ENCODE measurements at places on chromosomes 2 and 18.

GRCh38 chr2:120294008-120294340, 41.3 kb downstream of the RALB start:
- no peak for DNase-seq
- no peak overlapping the region for H3K4me3 ChIP-seq
- peaks cover 3% of the 10 kb centered on the region for H3K36me3 ChIP-seq
- H3K27ac ChIP-seq: no peak overlapping the region

- H3K4me1 ChIP-seq: peaks cover 10% of the 10 kb centered on the region
- H3K4me3 ChIP-seq: no peak overlapping the region
- H3K27ac ChIP-seq: no peak overlapping the region
- H3K36me3 ChIP-seq: no peaks in the 10 kb centered on the region
Observed at GRCh38 chr2:127531221-127531648, 4.2 kb upstream of the MYO7B start.

DNA sequence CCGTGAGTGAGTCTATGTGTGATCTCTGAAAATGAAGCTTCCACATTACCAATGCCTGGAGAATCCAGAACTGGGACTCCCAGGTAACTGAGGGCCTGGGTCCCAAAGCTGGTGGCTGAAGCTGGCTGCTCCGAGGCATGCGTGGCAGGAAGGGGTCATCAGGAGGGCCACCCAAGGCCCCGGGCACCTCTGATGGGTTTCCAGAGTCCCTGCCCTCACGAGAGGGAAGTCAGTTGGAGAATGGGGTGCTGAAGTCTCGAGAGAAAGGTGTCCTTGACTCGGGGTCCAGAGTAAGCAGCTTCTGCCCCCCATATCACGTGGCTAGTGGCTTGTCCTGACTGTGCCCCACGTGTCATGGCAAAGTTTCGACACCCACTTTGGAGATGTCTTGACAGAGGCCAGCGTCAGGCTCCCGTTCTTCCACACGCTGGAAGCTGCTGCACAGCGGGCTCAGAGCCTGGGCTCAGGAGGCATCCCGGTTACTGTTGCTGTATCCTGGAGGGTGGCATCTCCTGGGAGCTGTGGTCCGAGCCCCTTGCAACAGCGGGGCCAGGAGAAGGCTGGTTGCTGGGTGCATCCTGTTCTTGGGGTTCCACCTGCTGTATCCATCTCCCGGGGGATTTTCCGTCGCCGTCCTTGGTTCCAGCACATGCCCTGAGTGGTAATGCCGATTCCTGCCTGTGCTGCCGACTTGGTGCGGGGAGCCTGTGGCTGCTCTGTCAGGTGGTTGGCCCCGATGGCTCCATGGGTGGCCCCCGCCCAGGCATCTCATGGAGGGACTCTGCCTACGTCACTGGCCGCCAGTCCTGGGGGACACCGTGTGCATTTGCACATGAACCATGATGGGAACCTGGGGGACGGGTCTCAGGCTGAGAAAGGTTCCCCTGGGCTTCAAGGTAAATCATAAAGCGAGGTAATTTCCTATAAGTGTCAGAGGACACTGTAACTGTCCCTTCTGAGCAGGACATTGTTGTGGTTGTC, 183.3 kb upstream of the HDAC4 start:
- H3K4me3 ChIP-seq: no peak overlapping the region
- DNase-seq: no peak
- H3K27me3 ChIP-seq: no peaks in the 10 kb centered on the region
- H3K36me3 ChIP-seq: no peaks in the 10 kb centered on the region
- H3K27ac ChIP-seq: no peak overlapping the region

DNA sequence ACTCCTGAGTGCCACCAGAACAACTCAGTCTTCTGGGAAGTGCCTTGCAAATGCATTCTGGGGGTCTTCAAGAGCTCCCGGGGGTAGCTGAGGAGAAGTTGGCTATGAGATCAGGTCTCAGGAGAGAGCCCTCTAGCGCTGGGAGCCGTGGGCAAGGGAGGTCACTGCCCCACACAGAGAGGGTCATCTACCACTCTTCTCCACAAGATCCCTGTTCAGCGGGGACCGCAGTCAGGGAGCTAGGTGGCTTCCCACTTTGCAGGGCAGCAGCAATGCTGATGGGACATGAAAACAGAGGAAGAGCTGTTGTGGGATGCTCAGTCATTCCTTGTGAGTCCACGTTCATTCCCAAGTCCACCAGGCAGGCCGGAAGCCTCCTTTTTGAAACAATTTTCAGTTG, 66.6 kb downstream of the ACKR3 start:
- H3K27ac ChIP-seq: no peak overlapping the region
- DNase-seq: no peak
- H3K27me3 ChIP-seq: peaks cover 3% of the 10 kb centered on the region

DNA sequence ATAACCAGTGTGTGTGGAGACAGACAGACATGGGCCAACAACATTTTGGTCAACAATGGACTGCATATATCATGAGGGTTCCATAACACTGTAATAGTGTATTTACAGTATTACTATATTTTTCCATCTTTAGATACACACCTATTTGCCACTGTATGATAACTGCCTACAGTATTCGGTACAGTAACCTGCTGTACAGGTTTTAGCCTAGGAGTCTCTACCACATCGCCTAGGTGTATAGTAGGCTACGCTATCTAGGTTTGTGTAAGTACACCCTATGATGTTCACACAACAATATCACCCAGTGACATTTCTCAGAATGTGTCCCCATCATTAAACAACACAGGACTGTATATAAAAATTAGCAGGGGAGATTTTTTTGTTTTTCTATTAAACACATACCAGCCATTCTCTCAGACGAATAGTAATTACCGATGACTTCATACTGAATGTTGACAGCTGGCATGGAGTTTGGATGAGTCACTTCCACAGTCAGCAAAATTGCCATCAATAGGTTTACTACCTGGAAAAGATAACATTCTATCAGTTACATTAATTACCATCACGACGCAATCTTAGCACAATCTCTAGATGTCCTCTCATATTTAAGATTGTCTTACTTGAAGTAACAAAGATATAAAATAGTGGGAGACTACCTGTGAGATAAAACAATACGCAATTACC, 10.8 kb downstream of the LAPTM4A start:
- no peak overlapping the region for H3K27ac ChIP-seq
- H3K27me3 ChIP-seq: no peaks in the 10 kb centered on the region
- H3K36me3 ChIP-seq: peaks cover 7% of the 10 kb centered on the region
- H3K4me1 ChIP-seq: no peaks in the 10 kb centered on the region
- no peak overlapping the region for H3K4me3 ChIP-seq

DNA sequence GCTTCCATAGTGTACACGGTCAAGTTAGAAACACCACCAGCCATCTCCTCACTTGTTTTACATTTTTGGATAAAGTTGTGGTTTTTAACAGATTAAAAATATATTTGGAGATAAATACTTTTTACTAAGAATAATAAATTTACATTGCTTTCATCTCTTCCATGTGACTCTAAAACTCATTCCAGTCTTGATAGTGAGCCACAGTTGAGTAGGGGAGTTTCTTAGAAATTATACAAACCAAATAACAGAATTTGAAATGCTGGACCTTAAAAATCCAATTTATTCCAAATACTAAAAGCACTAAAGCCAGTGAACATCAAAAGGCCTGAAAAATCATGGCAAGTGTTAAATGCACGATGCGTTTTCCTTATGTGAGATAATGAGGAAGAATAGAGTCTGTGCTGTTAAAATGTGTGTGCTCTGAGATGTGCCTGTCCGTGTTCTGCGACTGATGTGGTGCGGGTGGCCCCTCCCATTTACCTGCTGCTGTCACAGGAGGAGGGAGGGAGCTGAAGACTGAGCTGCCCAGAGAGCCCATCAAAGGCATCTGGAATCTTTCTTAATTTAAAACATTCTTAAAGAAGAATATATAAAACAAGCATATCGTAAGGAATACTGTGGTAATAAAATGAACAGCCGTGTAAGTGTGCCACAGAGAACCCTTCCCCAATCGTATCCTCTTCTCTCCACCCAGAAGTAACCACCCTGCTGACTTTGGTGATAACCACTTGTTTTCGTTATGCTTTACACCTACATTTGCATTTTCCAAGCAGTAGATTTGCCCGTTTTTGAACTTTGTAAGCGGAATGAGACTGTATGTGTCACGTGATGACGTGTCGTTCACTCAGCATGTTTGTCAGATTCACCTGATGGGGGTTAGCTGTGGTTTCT, 57.0 kb upstream of the TXNDC2 start:
- H3K4me3 ChIP-seq: no peak overlapping the region
- no peaks in the 10 kb centered on the region for H3K36me3 ChIP-seq
- DNase-seq: no peak

GRCh38 chr2:28620291-28620793, 124.5 kb downstream of the PLB1 start:
- H3K4me3 ChIP-seq: no peak overlapping the region
- H3K4me1 ChIP-seq: peaks cover 7% of the 10 kb centered on the region
- no peaks in the 10 kb centered on the region for H3K27me3 ChIP-seq

- H3K27me3 ChIP-seq: no peaks in the 10 kb centered on the region
- no peak for DNase-seq
- H3K4me3 ChIP-seq: no peak overlapping the region
- H3K4me1 ChIP-seq: no peaks in the 10 kb centered on the region
- H3K27ac ChIP-seq: no peak overlapping the region
Observed at GRCh38 chr2:238499731-238500580, 73.2 kb downstream of the ASB1 start.

DNA sequence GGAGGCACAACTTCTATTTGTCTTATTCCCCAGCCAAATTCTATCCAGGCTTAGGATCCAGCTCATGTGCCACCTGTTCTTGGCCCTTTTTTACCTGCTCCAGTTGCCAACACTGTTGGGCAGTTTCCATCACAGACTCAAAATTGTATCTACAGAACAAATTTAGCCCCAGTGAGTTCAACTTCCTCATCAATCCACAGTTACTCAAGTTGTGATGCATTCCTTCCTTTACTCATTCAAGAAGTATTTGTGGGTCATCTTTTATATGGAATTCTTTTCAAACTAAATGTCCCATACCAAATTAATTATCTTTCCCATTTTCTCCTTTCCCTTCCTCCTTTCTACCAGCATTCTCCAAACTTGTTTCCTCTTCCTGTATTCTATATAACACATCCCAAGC, 12.7 kb upstream of the DDX18 start:
- H3K4me3 ChIP-seq: no peak overlapping the region
- H3K36me3 ChIP-seq: no peaks in the 10 kb centered on the region
- H3K27ac ChIP-seq: no peak overlapping the region
- peaks cover 8% of the 10 kb centered on the region for H3K27me3 ChIP-seq
- DNase-seq: no peak
- H3K4me1 ChIP-seq: no peaks in the 10 kb centered on the region

GRCh38 chr18:42517896-42518295, 562.9 kb downstream of the PIK3C3 start:
- DNase-seq: no peak
- no peak overlapping the region for H3K27ac ChIP-seq
- no peak overlapping the region for H3K4me3 ChIP-seq
- H3K36me3 ChIP-seq: no peaks in the 10 kb centered on the region

- H3K27me3 ChIP-seq: no peaks in the 10 kb centered on the region
- DNase-seq: no peak
- peak overlapping the region; percentile 40 for H3K27ac ChIP-seq
- no peaks in the 10 kb centered on the region for H3K36me3 ChIP-seq
Observed at GRCh38 chr2:25821225-25822056, 56.8 kb downstream of the ASXL2 start.

DNA sequence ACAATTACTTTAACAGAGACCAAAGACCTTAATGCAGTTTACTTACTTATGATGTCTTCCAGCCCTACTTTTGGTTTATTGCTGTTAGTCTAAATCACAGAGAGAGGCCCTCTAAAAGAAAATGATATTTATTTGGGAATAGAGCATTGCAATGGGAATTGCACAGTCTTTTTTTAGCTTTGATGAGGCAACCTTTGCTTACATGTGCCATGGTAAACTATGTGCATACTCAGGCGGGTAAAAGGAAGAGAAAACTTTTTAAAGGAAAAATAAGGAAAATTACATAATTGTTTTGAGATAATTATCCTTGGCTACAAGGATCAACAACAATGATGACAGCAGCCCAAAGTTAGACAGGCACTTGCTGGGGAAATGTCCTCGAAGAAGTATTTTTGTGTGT, 78.6 kb downstream of the EFEMP1 start:
- no peaks in the 10 kb centered on the region for H3K27me3 ChIP-seq
- H3K27ac ChIP-seq: peak overlapping the region; percentile 5
- DNase-seq: no peak
- no peaks in the 10 kb centered on the region for H3K36me3 ChIP-seq
- H3K4me3 ChIP-seq: no peak overlapping the region

GRCh38 chr2:14543284-14543683, 89.2 kb upstream of the LRATD1 start:
- no peaks in the 10 kb centered on the region for H3K27me3 ChIP-seq
- no peak for DNase-seq
- H3K4me1 ChIP-seq: no peaks in the 10 kb centered on the region
- H3K27ac ChIP-seq: no peak overlapping the region
- no peaks in the 10 kb centered on the region for H3K36me3 ChIP-seq

- no peak for DNase-seq
- H3K36me3 ChIP-seq: no peaks in the 10 kb centered on the region
- no peaks in the 10 kb centered on the region for H3K27me3 ChIP-seq
- H3K4me3 ChIP-seq: no peak overlapping the region
- no peaks in the 10 kb centered on the region for H3K4me1 ChIP-seq
Observed at GRCh38 chr18:39190508-39190907, 1624.9 kb upstream of the CELF4 start.

GRCh38 chr2:241096979-241097378, 5.1 kb downstream of the MTERF4 start:
- no peak for DNase-seq
- peaks cover 6% of the 10 kb centered on the region for H3K4me1 ChIP-seq
- no peak overlapping the region for H3K4me3 ChIP-seq
- H3K36me3 ChIP-seq: peaks cover 20% of the 10 kb centered on the region
- H3K27ac ChIP-seq: no peak overlapping the region

GRCh38 chr2:65049010-65049639, 7.1 kb upstream of the CEP68 start:
- no peaks in the 10 kb centered on the region for H3K4me1 ChIP-seq
- no peaks in the 10 kb centered on the region for H3K36me3 ChIP-seq
- no peak overlapping the region for H3K4me3 ChIP-seq
- no peak overlapping the region for H3K27ac ChIP-seq

- no peak overlapping the region for H3K4me3 ChIP-seq
- H3K4me1 ChIP-seq: no peaks in the 10 kb centered on the region
- no peaks in the 10 kb centered on the region for H3K36me3 ChIP-seq
- no peak for DNase-seq
- no peaks in the 10 kb centered on the region for H3K27me3 ChIP-seq
Observed at GRCh38 chr2:14245901-14246300, 386.6 kb upstream of the LRATD1 start.

DNA sequence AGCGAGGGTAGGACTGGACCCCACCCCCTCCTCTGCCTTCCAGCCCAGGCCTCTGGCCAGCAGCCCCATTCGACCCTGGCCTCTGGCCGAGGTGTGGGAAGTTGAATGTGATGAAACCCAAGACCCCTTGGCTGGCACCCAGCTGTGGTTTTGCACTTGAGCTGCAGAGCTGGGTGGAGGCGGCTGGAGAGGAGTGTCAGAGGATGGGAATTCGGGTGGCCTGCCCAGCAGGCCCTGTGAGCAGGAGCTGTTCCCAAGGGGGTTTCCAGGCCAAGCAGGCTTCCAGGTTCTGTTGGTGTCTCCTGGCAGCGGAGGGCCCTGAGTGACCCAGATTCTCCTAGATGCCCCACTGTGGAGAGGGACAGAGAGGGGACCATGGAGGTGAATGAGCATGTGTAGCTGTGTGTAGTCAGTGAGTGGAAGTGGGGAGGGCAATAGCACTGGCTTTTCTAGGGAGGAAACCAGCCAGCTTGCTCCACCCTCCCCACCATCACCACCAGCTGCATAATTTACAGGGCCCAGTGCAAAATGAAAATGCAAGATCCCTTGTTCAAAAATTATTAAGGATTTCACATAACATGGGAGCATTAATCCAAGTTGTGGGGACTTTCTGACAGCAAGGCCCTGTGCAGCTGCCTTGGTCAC, 172.2 kb upstream of the HAAO start:
- H3K4me3 ChIP-seq: no peak overlapping the region
- no peaks in the 10 kb centered on the region for H3K36me3 ChIP-seq
- H3K27me3 ChIP-seq: no peaks in the 10 kb centered on the region
- no peak for DNase-seq

Data from Panc1 (cell line).